ENCODE measurements at places on chromosomes 5 and 9.

DNA sequence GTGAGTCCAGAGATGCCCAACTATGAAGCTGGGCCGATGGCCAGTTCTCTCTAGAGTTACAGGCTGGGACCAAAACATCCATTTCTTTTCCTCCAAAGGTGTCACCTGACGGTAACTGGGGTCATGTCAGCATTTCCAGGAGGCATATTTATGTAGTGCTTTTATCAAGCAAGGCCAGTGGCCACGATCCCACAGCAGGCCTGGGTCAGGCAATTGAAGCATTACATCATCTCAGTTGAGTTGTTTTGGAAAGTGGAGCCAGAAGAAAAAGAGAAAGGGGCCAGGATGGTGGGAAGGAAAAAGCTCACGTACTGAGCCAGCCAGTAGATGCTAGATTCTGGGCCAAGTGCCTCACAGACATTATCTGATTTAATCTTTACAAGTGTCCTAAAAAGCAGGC lies 73.9 kb upstream of the BRINP1 start:
- no peak for DNase-seq

GRCh38 chr5:168086104-168086610 lies 205.3 kb upstream of the WWC1 start:
- no peak for DNase-seq

- DNase-seq = peak; percentile 40
These were observed 168.6 kb downstream of the MPDZ start for GRCh38 chr9:13110766-13111417.

DNA sequence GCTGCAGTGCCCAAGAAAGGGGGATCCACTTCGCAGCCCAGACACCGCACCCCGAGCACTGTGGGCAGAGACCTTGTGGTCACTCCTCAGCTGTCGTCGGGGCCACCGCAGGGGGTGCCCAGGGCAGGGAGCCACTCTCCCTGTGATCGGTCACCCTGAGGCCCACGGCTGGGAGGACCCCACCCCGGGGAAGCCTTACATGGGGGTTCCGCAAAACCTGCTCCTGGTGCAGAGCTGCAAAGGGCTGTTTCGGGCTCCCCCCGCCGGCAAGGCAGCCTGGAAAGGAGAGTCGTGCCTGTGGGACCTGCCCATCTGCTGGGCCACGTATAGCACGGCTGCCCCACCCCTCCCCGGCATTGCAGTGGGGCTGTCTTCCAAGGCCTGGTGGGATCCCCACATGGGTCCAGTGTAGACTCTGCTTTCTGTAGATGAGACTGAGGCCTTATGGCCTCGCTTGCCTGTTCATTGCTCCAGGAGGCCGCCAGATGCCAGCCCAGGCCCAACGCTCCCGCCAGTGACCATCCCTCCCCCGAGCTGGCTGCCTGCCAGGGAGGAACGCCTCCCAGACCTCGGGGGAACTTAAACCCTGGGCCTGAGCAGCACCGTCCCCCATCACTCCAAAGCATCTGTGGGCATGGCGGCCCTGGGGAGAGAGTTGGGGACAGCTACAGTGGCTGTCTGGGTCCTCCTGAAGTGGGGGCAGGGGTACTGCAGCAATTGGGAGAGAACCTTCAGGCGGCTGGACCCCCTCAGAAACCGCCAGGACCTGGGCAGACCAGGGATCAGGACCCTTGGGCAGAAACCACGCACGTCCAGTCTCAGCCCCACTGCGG lies 1.6 kb upstream of the DNLZ start:
- DNase-seq = peak; percentile 49

- no peak for DNase-seq
These were observed 31.0 kb upstream of the TCF7 start for GRCh38 chr5:134083517-134083916.
